ENCODE measurements at places on chromosomes 5 and 9.

DNA sequence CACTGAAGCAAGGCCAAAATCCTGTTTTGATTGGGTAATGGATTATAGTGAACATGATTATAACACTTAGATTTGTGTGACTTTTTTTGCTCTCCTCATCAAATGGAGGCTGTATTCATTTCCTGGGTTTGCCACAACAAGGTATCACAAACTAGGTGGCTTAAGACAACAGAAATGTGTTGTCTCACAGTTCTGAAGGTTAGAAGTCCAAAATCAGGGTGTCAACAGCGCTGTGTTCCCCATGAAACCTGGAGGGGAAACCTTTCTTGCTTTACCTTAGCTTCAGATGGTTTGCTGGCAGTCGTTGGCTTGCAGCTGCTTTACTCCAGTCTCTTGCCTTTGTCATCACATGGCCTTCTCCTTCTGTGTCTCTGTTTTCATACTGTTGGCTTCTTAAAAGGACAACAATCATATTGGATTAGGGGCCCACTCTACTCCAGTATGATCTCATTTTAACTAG, 32.4 kb downstream of the CDC42SE2 start:
- no peak for DNase-seq

DNA sequence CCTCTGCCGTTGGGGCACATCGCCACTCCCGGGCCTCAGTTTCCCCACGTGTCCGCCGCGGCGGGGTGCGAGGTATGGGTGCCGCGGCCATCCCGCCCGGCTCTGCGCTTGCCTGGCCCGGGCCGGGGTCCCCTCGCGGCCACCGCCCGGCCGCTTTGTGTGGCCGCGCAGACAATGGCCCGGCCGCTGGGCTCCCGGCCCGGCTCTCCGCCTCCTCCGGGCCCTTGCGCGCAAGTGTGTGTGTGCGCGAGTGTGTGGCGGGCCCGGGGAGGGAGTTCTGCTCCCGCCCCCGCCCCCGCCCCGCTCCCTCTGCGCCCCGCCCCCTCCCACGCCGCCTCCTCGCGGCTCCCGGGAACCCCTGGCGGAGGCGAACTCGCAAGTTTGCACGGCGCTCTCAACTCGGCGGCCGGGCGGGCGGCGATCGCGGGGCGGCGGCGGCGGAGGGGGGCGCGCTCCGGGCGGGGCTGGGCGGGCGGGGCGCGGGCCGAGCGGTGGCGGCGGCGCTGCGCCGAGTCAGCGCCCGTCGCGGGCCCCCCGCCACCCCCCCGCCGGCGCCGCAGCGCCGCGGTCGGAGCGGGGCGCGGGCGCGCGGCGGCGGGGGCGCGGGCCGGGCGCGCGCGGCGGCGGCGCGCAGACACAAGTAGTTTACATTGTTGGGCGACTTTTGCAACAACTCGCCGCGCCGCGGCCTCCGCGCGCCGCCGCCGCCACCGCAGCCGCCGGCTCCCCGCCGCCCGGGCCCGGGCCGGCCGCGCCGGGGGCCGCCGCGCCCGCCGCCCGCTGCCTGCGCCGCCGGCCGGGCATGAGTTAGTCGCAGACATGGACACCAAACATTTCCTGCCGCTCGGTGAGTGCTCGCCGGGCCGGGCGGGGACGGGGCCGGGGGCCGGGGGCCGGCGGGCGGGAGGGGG, at the start of gene RXRA:
TSS of gene RXRA (plus strand) at position 643 of the 911 bp plus-strand sequence. CDS start at position 820, 177 bp downstream.
- peak; percentile 95 for DNase-seq

GRCh38 chr5:157222506-157223230, 42.0 kb downstream of the ITK start:
- DNase-seq = no peak

DNA sequence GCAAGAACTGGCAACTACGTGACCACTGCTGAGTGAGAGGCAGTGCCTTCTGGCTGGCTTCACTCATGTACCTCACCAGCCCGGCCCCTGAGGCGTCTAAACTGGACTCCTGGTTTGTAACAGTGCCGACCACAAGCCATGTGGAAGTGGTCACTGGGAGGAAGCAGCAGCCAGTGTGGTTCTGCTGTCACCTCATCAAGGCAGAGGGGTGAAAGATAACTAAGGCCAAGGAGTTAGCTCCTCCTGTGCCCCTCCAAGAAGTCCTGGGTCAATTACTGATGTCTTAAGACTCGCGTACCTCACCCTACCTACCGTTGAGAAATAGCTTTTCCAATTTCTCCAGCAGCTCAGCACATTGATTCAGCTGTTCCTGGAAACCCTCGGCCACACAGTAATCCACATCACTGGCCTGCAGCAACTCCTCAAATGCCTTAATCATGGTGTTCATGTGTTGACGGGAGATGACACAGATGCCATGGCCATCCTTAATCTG, 142.9 kb downstream of the CDK5RAP2 start:
- peak; percentile 81 for DNase-seq

DNA sequence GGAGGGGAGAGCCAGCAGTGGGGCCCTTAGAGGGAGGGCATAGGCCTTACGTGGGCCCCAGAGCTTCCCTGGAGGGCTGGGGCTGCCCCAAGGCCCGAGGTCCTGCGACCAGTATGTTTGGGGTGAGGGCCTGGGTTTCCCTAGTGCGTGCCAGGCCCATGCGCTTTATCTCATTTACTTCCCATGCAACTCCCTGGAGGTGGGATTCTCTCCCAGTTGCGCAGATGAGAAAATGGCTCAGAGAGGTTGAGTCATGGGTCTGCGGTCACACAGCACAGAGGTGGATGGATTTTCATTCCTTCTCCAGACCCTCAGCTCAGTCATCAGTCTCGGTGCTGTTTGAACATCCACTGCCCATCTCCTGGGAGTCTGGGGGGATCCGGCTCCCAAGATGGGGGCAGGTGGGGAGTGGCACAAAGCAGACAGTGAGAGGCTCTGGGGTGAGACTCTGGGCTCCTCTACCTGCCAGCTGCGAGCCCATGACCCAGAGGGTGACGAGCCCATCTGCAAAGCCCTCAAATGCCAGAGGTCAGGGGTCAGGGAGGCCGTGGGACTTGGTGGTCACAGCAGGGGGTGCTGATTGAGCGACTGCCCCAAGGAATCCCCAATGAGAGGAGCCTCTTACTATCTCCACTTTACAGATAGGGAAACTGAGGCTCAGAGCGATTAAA, 171.2 kb downstream of the GAPVD1 start:
- DNase-seq = no peak

GRCh38 chr9:125888211-125888610, 141.0 kb downstream of the PBX3 start:
- no peak for DNase-seq

GRCh38 chr9:137907776-137908175, 30.2 kb downstream of the CACNA1B start:
- no peak for DNase-seq

- DNase-seq = no peak
Observed at GRCh38 chr9:68940573-68940972, 73.3 kb downstream of the PRKACG start.

- peak; percentile 29 for DNase-seq
Observed at GRCh38 chr9:87193925-87194868, 246.9 kb upstream of the GAS1 start.

DNA sequence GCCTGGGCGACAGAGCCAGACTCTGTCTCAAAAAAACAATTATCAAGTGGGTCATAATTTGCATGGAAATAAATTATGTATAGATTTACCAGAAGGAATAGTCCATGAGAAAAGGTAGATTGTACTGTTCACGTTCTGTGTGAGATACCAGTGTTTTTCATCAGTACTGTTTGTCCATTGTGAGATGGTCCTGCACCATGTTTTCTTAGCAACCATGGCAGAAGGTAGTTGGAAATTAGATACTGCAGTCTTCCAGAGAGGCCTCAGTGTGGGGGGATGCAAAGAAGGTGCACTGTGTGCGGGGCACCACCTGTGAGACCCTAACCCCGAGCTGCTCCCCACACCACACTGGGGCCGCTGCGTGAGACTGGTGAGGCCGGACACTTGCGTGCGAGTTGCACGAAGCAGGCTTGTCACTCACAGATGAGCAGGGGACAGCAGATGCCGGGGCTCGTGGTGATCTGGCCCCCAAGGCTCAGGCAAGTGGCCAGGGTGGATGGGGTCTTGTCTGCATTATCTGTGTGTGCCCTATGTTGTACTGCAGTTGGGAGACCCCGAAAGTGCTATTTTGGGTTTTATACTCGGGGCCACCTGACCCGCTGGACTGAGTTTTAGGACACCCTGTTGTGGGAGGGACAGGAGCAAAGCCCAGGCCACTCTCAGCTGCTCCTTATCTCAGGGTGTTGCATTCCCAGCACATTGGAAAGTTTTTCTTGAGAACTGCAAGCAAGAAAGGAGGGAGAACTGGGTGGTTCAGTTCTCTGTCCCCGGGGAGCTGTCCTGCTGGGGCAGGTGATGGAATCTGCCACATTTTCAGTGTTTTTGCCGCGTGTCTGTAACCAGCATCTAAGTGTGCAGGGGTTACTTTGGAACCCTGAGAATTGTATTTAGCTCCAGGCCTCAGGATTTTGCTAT, 61.9 kb downstream of the EHMT1 start:
- no peak for DNase-seq

Data from lung (tissue), 17 donors.